ENCODE measurements at places on chromosomes 4 and X. TPM values are rescaled to one million over a fixed set of nuclear protein-coding genes. Genes with fewer than 3 reads are reported as not detected.

Gene EDA2R
- 15.3 TPM for total RNA-seq

Gene PAGE1
- not detected for total RNA-seq

Gene PLP1
- total RNA-seq: 0.12 TPM

Gene DLG3
- 15.8 TPM for total RNA-seq

Gene CXorf49B
- total RNA-seq: not detected

Measured in smooth muscle cell of the coronary artery (primary cell).